CD4-positive, alpha-beta T cell treated with Interleukin-1 beta for 1 hour (primary cell): ENCODE measurements at places on chromosomes 5 and 9.
A peak's percentile ranks its signal among the peaks of the same experiment; 100 is the strongest.

- no peak for DNase-seq
Observed at GRCh38 chr9:120889606-120890271, 12.8 kb upstream of the PHF19 start.

DNA sequence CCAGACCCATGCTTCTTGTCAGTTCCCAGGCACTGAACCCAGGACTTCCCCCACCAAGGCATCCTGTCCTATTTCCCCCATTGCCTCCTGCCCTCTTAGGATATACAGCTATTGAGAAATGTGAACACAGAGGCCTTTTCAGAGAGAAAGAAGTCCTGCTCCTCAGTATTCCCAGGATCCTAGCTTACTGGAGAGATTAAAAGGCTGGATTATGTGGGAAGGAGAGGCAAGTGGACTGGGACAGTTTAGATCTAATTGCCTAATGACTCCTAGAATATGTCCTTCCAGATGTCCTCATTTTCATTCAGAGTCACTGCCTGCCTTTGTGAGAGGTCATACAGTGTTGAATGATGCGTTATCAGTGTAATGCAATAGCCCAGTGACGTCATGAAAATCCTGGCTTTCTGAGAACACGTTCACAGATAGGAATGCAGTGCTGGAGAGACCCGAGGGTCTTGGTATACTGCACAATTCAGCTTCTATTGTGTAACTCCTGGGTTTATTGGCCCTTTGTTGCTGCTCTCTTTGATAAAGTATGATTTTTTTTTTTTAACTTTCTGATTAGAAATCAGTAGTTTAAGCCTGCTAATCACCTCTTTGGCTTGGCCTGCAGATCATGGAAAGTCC, 26.2 kb downstream of the WWC1 start:
- no peak for DNase-seq

GRCh38 chr5:178426326-178427130, 163.7 kb downstream of the COL23A1 start:
- DNase-seq = no peak

DNA sequence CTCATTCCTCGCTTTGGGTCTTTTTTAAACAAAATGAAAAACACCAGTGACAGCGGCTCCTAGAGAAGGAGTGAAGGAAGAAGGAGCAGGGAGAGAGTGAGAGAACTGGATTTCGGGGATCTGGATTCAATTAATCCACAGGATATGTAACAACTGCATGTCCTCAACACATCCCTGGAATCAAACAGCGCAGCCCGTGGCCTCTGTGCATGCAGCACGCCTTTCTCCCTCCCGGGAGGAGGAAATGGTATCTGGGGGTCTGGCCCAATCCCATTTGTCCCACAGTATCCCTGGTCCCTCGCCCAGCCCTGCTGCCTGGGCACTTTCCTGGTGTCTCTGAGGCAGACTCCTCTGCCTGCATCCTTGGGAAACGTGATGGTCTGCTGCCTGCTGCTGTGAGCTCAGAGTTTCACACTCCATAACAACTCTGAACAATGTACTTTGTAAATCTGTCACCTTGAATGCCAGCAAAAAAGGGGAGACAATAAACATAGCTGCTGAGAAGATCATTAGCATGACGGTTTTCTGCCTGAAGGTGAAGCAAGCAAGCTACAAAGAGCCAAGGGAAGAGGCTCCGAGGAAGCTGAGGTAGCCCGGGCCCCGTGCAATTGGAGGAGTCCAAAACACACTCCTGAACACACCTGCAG, 56.1 kb downstream of the PTCH1 start:
- no peak for DNase-seq

DNA sequence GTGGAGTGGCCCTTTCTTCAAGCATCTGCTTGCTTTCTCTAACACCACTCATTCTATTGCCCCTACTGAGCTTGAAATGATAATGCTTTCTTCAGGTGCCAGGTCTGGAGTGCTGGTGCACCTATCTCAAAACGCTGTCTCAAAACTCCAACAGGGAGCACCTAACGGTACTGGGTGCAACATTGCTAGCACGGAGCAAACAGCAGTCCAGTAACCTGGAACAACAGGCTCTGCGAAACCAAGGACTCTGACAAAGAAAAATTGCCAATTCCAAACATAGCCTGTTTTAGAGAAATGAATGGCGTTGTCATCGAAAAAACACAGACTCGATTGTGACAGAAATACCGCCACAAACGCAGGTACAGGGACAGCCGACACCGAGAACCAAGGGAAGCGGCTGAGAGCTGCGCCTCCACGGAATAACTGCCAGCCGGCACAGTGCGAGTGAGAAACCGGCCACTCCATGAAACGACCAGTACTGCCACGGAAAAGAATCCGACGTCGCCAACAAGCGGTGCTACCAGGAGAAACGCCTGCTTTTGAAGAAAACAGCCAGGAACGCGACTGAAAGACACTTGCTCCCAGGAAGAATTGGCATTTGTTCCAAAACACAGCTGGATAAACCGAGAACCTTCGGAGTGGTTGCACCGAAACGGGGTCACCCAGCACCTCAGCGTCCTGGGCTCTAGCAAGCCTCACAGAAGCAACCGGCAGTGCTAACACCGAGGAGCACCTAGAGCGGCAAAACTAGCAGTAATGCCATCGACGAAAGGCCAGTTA, 3.1 kb downstream of the ANXA2R start:
- DNase-seq = no peak

DNA sequence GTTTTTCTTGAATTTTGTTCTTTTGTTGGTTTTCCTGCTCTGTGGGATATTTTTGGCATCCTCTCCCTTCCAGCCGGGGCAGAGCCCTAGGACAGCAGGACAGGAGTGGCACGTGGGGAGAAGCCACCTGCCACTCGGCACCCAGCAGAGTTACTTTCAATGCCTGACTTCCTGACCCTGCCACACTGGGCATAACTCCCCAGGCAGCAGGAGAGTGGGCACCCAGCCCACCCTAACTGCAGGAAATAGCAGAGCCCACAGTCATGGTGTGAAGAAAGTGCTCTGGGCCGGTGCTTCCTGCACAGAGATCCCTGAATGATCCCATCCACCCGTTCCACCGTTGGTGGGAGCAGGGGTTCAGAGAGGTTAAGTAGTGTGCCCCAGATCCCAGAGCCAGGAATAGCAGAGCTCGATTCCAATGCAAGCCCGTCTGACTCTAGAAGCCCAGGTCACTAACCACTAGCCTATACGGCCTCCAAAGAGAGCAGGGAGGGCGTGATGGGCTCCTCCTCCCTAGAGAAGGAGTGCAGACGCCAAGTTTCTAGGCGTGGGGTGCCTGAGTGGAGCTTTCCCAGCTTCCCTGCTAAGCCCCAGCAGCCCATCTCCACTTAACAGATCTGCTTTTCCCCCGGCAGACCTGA, 8.1 kb upstream of the NUP214 start:
- no peak for DNase-seq

DNA sequence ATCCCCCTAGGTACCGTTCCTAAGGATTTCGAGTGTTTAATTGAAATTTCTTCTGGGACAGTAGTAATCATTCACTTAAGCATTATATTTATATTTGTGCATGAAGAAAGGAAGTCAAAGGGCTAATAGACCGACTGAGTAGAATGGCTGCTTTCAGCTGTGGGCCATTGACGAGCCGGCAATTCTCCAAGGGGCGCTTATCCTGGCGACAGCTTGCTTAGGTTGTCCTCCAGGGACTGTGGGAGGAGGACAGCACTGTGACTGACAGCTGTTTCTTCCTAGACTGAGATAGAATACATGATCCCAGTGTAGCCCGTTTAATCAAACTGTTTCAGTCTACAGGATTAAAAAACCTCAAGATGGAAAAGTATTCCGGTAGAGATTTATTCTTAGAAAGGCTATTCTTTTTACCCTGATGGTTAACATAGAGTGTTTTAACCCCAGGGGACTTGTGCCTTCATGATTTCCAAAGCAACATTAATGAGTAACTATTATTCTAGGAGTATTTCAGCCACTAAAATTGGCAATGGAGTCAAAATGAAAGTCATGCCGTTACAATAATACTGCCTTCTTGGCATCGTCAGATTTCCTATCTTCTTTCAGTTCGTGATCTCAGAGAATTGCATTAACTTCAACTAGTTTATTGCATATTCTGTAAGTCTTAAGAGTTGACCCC, 943.1 kb upstream of the WWC1 start:
- no peak for DNase-seq

GRCh38 chr9:82299870-82300269, 311.3 kb downstream of the SPATA31D1 start:
- no peak for DNase-seq

DNA sequence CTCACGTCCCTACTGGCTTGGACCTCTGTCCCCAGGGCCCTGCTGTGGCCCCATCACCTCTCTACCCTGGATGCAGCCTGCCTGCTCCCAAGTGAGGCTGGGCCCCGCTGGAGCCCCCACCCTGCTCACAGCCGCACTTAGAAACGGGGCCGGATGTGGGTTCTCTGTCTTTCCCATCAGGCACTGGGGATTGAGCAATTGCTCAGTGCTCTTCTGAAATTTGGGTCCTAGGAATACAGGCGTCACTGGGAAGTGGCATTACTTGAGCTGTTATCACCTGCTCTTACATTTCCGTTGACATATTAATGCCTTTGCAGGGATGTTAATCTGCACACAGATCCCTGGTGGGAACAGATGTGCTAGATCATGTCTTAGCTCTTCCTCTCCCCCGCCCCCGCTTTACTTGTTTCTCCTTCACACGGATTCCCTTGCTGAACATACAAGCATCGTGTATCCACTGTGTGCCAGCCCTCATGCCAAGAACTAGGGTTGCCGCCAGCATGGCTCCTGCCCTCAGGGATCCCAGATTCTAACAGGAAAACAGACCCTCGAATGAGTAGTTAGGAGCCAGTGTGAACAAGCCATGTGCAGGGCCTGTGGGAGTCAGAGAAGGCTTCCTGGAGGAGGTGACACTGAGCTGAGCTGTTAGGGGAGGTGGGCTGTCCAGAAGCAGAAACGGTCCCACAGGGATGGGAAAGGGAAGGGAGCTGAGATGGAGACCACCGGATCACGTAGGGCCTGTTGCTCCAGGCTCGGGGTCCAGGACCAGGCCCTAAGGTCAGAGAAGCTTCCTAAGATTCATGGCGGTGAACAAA, 65.1 kb downstream of the NEK6 start:
- no peak for DNase-seq

DNA sequence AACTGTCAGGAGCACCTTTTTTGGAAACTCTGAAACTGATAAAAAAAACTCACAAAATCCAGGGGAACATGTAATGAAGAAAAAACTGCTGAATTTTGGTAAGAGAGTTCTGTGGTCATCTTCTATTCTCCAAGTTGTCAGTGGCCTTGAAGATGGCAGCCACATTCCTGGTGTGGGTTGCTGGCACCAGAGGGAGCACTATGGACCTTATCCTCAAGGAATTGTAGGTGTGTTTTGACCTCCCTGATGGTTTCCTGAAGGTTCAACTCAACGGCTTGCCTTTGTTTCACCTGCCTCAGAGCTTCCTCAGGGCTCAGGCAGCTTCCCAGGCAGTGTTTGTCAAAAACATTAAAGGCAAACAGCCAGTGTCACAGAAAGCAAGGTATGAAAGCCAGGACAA, 2.2 kb upstream of the SLC38A9 start:
- no peak for DNase-seq

GRCh38 chr9:134839455-134840125, 41.0 kb upstream of the FCN2 start:
- DNase-seq = no peak

- no peak for DNase-seq
Observed at GRCh38 chr5:54643685-54644106, 126.1 kb downstream of the SNX18 start.

GRCh38 chr5:79191457-79191856, 44.5 kb upstream of the JMY start:
- no peak for DNase-seq

GRCh38 chr9:4891674-4892073, 93.4 kb upstream of the JAK2 start:
- no peak for DNase-seq

GRCh38 chr9:98097836-98098235, 21.2 kb downstream of the TRIM14 start:
- DNase-seq = peak; percentile 40

GRCh38 chr5:180790020-180790419, 12.6 kb downstream of the MGAT1 start:
- peak; percentile 26 for DNase-seq

DNA sequence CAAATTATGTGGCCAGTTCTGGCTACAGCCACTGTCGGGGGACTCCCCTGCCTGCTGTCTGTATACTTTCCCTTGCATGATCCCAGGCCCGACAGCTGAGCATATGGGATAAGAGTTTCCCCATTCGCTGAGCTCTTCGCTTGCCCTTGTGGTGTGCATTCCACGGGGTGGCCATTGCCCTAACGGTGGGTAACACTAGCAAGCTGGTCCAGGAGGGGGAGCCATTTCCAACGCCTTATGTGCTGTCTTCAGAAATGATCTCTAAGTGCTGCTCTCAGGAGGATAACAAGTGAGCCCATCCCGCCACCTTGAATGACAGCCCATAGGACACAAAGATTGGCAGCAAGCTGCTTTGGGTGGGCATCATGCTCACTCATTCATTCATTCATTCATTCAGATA, 190.9 kb downstream of the FSTL4 start:
- no peak for DNase-seq

DNA sequence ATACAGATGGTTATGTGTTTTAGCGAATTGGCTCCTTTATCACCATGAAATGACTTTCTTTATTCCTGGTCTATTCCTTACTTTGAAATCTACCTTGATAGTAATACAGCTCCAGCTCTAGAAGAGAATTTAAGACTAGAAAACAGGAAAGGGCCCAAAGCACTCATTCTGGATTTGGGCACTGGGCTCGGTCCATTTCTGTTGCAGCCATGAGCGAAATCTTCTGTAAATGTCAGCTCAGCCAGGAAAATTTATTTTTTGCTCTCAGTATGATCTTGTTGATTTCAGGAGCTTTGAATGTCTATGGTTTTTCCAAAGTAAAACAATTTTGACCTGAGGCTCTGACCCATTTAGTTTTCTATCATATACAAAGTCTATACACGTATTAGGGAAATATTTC, 104.1 kb downstream of the DIRAS2 start:
- DNase-seq = no peak

DNA sequence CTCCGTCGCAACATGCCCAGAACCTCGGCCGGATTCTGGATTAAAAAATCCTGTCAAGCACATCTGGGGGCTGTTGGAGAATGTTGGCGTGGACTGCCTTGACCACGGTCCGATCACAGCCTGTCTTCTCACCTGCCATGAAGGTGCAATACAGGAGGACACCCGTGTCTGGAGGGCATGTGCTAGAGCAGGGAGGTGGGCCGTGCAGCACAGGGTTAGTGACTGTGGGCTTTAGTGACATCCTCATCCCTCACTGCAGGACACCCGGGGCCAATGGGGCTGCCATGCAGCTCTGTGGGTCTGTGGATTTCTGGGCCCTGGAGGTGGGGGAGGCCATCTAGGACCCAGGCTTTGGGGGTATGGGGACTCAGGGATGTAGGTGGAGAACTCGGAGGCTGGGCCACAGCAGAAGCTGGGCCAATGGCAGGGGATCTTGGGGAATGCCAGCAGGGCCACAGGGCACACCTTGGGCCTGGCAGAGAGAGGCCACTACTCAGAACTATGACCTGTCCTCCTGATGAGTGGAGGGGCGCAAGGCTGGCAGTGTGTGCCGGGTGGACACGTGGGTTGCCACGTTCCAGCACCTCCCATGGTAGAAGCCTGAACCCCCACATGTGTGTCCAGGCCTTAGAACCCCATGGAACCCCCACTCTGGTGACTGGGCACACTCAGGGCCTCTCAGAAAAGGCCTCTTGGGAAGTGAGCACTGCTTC, 23.3 kb downstream of the ZDHHC11B start:
- no peak for DNase-seq

GRCh38 chr5:161023551-161023950, 171.5 kb upstream of the ATP10B start:
- DNase-seq = no peak
